ENCODE measurements at places on chromosomes 7 and 10.
A peak's percentile ranks its signal among the peaks of the same experiment; 100 is the strongest.

DNA sequence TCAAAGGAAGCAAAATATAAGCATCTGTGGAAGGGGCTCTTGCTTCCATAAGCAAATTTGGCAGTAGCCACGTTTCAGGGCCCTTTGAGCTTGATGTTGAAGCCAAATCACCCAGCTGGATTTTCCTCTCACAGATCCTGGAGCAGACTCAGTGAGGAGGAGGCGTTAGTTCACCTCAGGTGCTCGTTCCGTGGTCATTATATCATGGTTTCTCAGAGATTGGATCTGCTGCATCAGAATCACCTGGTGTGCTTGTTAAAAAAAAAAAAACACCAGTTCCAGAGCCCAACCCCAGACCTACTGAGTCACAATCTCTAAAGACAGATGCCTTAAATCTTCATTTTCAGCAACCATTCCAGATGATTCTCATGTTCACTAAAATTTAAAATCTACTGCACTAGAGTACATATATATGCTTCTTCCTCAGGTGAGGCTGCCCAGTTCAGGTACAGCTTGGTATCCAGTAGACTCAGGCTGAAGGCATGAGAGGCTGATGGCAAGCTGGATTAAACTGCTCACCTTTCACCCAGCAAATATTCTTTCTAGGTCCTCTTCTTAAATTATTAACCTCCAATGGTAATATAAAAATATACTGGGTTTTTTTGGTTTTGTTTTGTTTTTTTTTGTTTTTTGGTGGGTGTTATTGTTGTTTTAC is 24.9 kb downstream of the TFAM start:
- DNase-seq: peak; percentile 56

- no peak for DNase-seq
Measured at GRCh38 chr10:121772884-121773283, 154.9 kb downstream of the ATE1 start.

DNA sequence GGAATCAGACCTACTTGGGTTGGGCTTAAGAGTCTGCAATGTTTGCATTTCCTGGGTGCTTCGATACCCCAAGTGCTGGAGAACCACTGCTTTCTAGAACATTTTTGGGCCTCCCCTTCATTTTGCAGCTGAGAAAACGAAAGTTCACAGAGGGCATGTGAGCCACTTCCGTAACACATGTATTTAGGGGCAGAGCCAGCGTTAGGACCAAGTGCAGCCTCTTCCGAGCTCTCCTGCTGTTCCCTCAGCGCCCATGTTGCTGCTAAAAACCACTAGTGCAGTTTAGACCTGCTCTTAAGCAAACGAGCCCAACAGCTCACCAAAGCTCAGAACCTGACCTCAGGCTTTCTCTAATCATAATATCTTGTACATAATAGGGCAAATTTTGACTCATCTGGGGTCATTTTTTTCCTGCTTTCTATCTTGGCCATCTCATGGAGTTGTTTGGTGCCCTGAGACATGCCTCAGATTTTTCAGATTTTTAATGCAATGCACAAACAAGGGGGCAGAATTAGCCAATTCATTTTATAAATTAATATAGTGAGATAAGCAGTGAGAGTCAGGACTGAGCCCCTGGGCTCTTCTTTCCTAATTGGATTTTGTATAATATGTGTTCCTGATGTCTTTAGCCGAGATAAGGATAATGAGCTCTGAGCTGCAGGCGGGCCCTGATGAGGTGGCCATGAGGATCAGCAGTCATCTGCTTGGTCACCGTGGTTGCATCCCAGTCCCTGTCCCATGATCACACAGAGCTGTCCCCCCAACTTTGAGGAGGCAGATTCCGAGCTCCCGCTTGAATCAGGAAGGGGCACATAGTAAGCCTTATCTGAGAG is 12.9 kb downstream of the BAG3 start:
- peak; percentile 71 for DNase-seq

- no peak for DNase-seq
Measured at GRCh38 chr10:30456266-30456665, 22.3 kb downstream of the MAP3K8 start.

DNA sequence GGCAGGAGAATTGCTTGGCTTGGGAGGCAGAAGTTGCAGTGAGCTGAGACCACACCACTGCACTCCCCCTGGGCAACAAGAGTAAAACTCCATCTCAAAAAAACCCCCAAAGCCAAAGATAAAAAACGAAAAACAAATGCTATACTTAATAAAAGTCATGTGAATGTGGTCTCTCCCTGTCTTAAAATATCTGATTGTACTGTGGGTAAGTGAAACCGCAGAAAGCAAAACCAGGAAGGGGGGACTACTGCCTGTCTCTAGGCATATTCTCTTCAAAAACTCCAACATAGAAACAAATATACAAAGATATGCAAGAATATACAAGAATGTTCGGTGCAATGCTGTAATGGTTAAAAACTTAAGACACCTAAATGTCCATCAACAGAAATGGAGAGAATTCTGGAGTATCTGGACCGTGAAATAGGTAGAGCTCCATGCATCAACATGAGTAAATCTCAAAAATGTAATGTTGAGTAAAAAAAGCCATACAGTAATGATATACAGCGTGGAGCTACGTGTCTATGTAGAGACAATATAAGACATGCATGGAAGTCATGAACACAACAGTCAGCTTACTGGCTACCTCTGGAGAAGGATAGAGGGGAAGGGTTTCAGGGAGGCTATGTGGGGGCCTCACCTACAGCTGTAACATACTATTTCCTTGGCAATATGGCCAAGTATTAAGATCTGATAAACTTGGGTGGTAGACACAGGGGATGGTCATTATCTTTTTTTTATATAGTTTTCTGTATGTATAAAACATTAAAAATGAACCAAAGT is 2.1 kb downstream of the ZNF394 start:
- no peak for DNase-seq

DNA sequence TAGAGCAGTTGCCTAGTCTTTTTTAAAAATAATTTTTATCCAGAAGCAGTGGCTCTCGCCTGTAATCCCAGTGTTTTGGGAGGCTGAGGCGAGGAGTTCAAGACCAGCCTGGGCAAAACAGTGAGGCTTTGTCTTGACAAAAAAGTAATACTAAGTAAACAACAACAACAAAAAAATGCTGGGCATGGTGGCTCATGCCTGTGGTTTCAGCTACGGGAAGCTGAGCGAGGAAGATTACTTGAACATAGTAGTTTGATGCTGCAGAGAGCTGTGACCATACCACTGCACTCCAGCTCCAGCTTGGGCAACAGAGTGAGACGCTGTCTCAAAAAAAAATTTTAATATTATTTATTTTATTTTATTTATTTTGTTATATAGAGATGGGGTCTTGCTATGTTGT is 31.3 kb upstream of the TPST1 start:
- peak; percentile 37 for DNase-seq

GRCh38 chr7:96992192-96993005 is 13.0 kb upstream of the DLX6 start:
- DNase-seq: no peak

DNA sequence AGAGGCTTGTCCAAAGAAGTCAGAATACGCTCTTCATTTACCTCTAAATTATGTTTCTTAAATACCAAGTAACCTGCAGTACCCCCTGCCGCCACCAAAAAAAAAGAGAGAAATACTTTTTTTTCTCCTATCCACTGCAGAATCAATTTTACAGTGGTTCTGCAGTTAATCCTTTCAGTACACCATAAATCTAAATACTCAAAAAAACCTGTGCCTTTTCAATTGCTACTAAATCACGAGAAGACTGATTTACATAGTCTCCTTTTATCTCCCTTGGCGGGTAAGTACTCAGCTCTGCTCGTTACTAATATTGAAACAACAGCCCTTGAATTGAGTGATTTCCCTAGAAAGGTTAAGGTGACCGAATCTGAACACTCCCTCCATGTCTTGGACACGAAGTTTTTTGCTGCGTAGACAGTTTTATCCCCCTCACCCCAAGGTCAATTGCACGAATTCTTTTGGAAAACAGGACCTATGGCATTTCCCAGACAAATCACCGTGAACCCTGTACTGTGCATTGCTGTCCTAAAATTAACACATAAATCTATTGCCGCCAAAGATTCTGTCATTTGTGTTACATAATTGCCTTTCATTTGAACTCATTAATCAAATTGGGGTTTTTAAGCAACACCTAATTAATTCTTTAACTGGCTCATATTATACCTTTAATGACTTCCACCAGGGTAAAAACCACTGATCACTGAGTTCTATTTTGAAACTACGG is 512 bp upstream of the VIM start:
- DNase-seq: no peak

GRCh38 chr10:35635576-35635975 is 6.5 kb downstream of the FZD8 start:
- peak; percentile 34 for DNase-seq

DNA sequence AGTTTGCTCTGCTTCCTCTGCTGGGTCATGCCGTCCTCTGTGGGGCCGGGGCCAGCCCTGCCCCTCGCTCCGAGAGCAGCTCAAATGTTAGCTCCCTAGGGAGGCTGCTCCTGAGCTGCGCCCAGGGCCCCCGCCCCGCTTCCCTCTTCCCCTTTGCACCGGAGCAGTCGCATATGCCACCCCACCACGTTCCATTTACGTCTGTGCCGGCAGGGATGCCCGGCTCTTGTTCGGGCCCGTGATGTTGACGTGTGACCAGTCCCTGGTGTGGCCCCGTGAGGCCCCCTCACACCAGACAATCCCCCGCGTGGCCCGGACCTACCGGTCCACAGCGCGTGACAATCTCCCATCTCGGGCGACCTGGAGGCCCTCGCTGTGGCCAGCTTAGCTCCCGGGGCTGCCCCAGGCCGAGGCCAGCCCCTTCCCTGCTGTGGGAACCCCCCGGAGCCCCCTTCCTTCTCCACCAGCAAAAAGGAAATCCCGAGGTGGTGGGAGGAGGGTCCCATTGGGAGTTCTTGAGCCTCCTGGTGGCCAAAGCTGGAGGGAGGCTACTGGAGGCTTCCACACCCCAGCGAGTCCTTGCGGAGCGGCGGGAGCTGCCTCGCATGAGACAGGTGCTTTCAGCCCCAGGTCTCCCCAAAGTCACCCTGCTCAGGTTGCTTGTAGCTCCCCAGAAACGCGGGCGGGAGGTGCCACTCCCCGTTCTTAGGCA is 15.2 kb downstream of the FAM20C start:
- no peak for DNase-seq

Measured in trophoblast cell (in vitro differentiated cells and primary cell).